AG04449 (cell line): ENCODE measurements at places on chromosomes 12 and 14.

GRCh38 chr14:68979021-68979721 lies at the start of gene ACTN1:
Gene ACTN1 (minus strand): TSS chr14:68979302. CDS start chr14:68979056, 246 bp downstream.
- DNase-seq: peak; percentile 92

DNA sequence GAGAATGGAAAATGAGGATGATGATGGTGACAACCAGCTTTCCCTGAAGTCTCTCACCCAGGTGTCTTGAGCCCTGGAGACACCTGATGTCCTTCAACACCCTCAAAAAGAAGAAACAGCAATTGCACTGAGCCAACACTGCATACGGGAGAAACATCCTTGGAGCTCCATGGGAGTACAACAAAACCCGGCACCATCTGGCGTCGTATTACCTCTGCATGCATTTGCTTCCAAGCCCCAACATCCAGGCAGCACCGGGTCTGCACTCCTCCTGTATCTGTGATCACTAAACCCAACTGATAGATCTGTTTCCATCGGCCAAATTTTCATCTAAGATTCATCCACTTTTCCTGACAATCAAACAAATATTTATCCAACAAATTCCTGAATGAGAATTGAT lies 249.9 kb downstream of the DPF3 start:
- no peak for DNase-seq

DNA sequence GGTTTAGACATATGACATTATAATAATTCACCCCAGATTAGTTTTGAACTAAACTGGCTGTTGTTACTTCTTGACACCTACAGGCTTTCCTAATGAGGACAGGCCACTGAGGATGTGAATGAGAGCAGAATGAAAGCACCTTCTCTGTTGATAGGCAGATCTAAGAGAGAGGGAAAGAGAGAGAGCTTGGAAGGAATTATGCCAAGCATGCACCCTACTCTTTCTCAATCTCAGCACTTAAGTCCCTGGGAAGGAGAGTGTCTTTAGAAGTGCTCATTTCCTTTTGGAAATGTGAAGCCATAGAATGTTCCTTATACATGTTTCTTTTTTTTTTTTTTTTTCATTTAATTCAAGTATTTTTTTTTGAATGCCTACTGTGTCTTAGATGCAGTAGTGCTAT lies 49.0 kb downstream of the TBC1D15 start:
- DNase-seq: no peak

GRCh38 chr12:5789469-5789968 lies 155.5 kb downstream of the ANO2 start:
- no peak for DNase-seq

GRCh38 chr14:92603309-92604242 lies 90.0 kb downstream of the RIN3 start:
- no peak for DNase-seq

DNA sequence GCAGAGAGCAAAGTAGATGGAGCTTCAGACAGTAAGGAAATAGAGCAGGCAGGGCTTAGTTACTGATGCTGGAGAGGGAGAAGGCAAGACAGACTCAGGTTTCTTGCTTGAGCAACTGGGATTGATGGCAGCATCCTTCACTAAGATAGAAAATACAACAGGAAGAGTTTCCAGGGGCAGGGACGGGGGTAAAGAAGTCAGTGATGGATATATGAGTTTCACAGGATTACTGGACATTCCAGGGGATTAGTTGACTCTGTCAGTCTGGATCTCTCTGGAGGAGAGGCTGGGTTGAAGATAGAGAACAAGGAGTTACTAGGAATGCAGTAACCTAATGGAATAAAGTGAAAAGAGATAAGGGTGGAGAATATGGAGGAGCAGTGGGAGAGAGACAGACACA lies 74.5 kb upstream of the ATF1 start:
- no peak for DNase-seq

DNA sequence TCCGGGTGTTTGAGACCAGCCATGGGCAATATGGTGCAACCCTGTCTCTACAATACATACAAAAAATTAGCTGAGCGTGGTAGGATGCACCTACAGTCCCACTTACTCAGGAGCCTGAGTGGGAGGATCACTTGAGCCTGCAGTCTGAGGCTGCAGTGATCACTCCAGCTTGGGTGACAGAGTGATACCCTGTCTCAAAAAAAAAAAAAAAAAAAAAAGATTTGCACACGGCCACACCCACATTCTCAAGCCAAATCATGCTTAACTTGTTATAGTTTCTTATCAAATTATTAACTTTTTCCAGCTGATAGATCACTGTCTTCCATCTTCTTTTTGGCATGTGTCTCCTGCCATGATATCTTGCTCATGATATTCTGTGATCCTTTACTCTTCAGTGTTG lies 6.8 kb downstream of the DRAM1 start:
- no peak for DNase-seq

- no peak for DNase-seq
Observed at GRCh38 chr14:62824086-62824485, 221.2 kb downstream of the KCNH5 start.

- DNase-seq: no peak
Observed at GRCh38 chr12:101745481-101745880, 6.2 kb upstream of the SYCP3 start.
